ENCODE measurements at places on chromosomes 2 and 18.

DNA sequence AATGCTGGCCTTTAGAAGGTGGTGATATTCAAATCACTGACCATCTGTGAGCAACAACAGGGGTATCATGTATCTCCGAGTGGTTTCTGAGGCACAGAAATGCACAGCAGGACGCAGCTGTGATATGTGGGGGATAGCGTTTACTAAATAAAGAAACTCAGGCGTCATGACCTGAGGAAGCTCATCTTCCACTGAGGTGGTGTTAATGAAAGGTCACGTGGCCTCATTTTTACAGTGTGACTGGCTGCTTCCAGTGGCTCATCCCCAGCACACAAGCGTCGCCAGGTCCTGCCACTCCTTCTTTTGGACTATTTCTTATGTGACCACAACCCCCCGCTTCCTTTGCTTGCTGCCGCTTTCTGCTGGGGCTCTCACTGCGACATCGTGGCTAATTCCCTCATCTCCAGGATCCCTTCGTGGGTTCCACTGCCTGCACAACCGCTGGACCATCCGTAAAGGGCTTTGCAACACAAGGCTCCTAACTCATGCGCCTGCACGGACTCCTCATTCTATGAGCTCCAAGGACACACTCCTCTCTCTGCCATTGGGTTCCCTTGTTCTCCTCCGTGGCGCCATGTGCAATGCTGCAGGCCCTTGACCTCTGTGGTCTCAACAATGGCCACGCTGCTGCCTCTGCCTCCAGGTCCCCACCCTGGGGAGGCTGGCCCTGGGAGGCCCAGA lies 109.3 kb downstream of the MBP start:
- no peak for DNase-seq

- DNase-seq, result no peak
These were observed 106.9 kb downstream of the CDK15 start for GRCh38 chr2:201913201-201913600.

DNA sequence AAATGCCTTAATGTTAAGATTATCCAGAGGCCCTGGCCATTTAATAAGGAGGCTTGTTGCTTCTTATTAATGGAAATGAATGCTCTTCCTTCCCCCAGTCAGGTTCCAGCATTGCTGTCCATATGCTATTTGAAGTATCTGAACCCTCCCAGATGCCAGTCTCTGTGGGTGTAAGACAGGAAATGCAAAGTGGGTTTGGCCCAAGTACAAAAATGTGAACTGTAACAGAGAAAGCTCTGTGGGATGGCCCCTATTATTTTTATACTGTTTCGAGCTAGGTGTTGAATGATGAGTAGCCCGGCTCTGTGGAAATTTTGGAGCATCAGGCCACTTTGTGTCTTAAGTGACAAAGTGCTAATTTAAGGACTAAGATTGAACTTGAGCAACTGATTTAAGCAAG lies 141.0 kb downstream of the UXS1 start:
- DNase-seq, result no peak

DNA sequence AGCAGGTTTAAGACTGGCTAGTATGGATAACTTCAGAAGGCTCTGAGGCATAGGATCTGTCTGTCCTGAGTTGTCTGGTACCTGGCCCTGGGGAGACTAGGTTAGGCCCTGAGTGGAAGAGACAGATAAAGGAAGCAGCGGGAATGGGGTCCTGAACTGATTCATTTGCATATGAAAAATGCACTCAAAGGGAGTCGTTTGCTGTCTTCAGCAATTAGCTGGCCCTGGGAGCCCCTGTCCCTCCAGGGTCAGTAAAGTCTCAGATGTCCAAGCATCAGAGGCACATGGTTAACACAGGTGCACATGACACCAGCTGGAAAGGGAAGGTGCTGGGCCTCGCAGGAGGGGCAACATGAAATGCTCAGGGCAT lies 172.4 kb downstream of the ACOXL start:
- DNase-seq, result no peak

DNA sequence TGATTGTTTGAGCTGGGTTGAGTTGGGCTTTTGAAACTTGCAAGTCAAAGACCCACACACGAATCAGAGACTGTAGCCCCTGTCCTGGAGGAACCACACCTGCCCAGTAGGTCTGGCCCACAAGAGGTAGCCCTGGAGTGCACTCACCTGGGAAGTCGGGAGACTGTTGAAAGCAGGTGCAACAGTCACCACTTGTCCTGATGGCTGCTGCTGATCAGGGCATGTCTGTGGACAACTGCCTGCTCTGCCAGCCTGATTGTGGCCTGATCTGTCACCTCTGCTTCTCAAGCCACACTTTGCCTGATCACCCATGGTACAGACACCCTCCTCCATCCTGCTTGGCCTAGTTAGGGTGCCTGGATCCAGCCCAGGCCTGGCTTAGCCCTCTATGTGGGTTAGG lies 105.0 kb upstream of the HAAO start:
- no peak for DNase-seq

- DNase-seq, result no peak
These were observed 1.4 kb downstream of the FAM171B start for GRCh38 chr2:186695081-186695756.
